NCI-H1105 (cell line): ENCODE measurements at places on chromosomes 4 and X.

- DNase-seq = peak; percentile 13
These were observed 28.4 kb downstream of the GUCY1B1 start for GRCh38 chr4:155787113-155787710.

- DNase-seq = peak; percentile 28
These were observed 600.6 kb downstream of the ANKRD50 start for GRCh38 chr4:124111922-124112321.

DNA sequence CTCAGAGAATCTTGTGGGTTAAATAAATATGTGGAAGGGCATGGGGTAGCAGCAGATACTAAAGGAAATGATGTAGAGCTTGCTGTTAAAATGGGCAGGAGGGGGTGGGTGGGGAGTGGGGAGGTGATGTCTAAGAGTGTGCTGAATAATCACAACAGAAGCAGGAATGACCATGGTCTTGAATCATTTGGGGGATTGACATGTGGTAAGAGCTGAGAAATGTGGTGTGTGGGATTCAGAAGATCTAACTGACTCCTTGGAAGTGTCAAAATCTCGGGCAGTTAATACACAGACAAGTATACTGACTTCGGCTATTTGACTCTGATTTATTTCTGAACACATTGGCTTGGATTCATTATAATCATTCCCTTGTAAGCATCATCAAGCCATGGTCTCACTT, 6.8 kb downstream of the VGLL1 start:
- DNase-seq = no peak

DNA sequence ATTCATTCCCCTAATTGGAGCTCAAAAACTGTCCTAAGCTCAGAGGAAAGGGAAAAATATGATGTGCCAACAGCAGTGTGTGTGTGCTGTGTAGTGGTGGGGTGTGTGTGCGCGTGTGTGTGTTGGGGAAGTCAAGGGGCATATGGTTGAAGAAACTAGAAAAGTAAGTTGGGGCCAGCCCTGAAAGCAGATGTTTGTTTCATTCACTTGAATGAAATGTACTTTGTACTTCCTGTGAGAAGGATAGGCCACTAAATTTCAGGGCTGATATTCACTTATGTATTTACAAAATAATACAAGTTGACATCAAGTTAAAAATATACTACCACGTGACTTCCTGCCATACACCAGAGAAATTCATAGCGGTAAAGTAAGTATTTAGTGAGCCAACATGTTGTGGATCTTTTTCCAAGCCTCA, 151.3 kb upstream of the JADE1 start:
- no peak for DNase-seq

DNA sequence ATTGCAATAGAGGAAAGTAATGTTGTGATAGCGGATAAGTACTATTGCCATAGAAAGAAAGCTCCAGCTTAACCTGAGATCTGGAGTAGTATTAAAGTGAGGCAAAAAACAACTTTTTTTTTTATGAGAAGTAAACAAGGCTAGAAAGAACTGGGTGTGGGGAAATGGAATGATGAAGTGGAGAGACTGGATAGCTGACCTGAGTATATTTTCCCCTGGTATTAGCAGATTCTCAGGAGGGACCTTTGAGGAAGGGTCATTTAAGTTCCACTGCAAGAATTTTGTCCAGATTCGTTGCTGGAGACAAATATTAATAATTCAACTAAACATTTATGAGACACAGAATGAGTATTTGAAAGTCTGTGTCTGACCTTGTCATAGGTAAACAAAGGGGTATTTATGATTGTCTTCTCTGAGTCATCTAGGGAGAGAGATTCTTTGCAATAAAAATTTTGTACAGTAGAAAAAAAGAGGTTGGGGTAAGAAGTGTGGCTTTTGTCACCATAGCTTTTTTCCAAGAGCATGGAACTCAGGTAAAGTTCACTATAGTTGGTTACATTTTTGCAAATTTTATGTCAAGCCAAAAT, 2095.9 kb downstream of the ARAP2 start:
- no peak for DNase-seq

DNA sequence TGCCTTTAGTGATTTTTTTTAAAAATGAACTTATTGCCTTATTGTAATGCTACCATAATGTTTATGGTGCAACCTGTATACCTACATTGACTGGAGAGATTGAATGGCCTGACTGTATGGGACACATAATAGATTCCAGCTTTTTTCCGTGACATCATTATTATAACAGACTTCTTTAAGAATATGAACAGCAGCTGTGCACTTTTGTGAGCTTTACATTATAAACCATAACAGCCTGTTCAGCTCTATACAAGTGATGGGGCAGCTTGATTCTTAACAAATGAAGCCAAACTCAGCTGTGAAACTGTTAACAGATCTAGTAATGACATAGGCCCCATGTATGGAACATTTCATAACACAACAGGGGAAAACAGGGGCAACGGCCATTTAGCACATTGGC, 187.0 kb downstream of the BMPR1B start:
- DNase-seq = no peak

DNA sequence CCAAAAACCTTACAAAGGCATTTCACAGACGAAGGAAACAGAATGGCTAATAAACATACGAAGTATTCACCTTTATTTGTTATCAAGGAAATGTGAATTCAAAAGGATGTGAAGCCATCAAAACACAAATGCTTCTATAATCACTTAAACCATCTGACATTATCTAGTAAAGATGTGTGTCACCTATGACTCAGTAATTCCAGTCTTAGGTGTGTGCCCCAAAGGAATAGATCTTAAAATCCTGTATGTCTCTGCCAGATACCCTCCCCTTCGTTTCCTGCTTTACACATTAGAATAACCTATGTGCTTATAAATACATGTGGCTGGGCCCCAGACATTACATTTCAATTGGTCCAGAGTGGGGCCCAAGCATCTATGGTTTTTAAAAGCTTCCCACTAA, 41.8 kb upstream of the CEP135 start:
- DNase-seq = no peak

DNA sequence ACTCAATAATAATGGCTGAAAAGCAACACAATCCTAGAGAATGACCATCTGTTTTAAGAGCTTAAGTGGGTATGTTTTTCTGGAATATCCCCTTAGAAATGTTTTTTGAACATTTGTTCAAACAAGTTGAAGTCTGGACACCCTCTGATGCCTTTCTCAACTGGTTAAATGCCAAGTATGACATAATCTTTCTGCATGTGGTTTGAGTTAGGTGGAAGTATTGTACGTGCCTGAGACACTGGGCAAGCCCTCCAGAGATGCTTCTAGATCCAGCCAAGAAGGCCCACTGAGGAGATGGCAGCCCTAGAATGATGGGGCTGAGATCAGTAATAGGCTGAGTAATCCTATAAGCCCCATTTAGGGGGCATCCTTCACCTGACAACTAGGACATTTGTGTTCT, 493.1 kb downstream of the MAGEE1 start:
- no peak for DNase-seq

GRCh38 chrX:144566592-144566991, 680.7 kb upstream of the SPANXN1 start:
- DNase-seq = no peak

DNA sequence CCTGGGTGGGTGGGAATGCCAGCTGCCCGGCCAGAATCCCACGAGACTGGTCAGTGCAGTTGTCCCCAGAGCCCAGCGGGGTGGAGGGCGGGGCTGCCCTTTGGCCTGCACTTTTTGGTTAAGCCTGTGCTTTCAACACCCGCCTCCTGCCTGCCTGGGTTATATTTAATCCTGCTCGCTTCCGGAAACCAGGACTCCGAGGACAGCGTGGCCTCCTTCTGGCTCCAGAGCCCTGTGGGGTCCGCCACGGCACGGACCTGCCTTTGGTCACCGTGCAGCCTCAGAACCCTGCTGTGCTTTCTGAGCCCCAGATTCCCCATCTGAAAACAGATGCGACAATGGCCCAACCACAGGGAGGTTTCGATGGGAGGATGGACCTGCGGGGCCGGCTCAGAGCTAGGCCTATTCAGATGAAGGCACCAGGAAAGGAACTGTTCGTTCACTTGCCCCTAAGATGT, 29.4 kb upstream of the KIAA0232 start:
- no peak for DNase-seq

DNA sequence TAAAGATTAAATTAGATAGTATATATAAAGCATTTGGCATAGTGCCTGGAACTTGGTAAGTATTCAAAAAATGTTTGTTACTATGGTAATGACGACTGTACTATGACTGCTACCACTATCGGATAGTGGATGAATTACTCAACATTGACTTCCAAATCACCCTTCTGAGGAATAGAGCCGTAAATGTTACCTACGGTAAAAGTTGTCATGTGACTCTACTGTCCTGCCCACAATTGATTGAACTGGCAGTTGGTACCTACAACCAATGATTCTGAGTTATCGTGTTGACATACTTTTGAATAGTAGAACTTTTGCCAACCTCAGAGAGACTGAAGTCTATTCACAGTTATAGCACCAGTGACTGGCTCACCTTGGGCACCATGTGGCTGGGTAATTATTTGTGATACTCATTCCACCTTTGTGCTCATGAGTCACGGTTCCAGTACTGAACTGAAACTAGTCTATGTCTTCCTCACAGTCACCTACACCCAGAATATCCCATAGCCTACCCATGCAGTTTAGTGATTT, 185.5 kb upstream of the PITX2 start:
- no peak for DNase-seq

- no peak for DNase-seq
These were observed 133.2 kb downstream of the KDM6A start for GRCh38 chrX:45006002-45006800.

GRCh38 chrX:40323977-40324376, 226.2 kb upstream of the BCOR start:
- DNase-seq = no peak

- no peak for DNase-seq
These were observed 32.5 kb downstream of the HTRA3 start for GRCh38 chr4:8301851-8302730.

DNA sequence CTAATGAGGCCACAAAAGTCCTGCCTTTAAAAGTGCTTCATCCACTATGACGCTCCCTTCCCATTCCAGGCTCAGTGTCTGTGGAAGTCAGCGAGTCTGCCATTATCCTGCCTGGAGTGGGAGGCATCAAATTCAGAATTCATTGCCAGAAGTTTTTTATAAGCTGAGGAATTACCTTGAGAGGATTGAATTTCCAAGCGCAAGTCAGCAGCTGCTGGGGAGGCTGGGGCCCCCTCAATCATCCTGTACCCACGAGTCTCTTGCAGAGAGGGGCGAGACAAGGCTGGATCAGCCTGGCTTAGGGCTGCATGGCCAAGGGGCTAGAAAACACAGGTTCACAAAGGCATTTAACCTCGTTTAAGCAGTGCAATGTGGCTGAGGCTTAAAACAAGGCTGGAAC, 170.5 kb upstream of the NOCT start:
- DNase-seq = no peak

GRCh38 chr4:169530048-169530447, 82.3 kb downstream of the NEK1 start:
- DNase-seq = no peak

- DNase-seq = peak; percentile 53
These were observed 120.5 kb downstream of the HS6ST2 start for GRCh38 chrX:132837967-132838366.

DNA sequence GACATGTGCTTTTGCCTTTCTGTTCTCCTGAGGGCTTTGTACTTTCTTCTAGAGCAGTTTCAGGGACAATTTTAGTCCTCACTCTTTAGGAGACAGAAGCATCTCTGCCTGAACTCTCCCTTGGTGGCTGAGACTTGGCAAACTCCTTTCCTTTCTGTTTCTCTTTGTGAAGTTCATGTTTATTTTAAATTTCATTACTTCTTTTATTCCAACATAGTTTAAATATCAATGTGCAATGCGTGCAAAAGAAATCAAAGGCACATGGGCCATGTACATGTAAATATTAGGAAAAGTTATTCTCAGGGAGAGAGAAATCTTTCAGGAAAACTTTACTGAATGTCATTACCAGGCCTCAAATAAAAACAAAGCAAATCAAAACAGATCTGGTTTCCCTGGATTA, 177.6 kb downstream of the RNF150 start:
- no peak for DNase-seq

DNA sequence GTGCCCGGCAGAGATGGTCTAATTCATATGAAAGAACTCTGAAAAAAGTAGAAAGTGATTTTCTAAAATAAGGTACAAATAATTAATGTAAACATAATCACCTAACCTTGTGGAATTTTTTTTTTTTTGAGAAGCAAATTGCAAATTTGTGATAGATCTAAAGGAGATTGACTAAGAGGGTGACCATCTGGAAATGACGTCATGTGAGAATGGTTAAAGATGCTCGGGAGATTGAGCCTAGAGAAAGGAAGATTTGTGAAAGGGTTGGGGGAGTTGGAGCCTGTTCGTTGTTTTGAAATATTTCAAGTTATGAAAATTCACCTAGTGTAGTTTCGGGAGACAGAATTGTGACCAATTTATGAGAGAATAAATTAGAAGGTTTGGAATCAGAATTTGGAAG, 115.7 kb upstream of the ANK2 start:
- DNase-seq = no peak

DNA sequence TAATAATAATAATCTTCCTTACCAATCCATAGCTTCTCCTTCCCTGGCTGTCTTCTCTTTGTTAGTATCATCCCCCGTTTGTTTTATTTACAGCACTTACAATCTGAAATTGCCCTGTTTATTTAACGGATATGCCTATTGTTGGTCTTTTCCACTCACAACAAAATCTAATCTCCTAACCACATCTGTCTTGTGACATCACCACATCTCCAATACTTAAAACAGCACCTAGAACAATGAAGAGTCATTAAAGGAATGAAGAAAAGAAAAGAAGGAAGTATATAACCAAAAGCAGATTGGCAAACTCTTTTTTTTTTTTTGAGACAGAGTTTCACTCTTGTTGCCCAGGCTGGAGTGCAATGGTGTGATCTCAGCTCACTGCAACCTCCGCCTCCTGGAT, 38.7 kb upstream of the JADE1 start:
- no peak for DNase-seq

- no peak for DNase-seq
These were observed 117.7 kb downstream of the ADAM29 start for GRCh38 chr4:175035905-175036304.

GRCh38 chr4:172352356-172352755, 539.2 kb downstream of the GALNTL6 start:
- no peak for DNase-seq

DNA sequence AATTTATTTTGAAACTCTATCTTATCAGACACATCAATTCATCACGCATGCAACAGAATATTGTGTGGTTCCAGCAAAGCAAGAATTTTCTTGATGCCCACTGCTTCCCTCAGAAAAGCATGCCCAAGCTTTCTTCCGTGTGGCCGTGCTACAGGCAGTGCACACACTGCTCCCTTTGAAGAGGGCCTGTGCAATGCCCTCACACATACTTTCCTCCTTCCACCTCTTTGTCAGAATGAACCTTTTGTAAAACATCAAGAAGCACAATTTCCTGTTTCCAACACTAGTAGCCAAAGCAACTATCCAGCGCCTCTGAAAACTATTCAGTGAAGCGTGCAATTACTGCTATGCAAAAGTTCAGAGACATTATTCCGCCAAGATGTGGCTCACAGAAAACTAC, 201.7 kb downstream of the NLGN4X start:
- DNase-seq = no peak

DNA sequence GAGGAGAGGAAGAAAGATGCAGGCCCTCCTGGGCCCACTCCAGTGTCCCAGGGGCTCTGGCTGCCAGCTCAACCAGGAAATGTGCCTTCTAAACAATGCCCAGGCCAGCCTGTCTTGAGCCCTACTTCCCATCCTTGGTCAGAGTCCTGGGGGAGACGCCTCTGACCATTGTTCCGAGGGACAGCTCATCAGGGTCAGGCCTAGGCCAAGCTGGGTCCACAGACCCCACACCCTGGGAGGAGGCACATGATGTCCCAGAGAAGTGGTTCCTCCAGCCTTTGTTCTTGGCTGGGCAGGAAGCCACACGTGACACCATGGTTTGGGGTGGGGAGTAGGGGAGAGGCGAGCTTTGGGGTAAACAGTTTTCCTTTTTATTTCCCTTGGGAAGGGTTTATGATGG, 102.5 kb downstream of the EFNB1 start:
- DNase-seq = no peak
